ENCODE measurements at places on chromosomes 6 and 20.

- no peak for DNase-seq
Measured at GRCh38 chr6:120129228-120129627, 779.7 kb upstream of the MAN1A1 start.

DNA sequence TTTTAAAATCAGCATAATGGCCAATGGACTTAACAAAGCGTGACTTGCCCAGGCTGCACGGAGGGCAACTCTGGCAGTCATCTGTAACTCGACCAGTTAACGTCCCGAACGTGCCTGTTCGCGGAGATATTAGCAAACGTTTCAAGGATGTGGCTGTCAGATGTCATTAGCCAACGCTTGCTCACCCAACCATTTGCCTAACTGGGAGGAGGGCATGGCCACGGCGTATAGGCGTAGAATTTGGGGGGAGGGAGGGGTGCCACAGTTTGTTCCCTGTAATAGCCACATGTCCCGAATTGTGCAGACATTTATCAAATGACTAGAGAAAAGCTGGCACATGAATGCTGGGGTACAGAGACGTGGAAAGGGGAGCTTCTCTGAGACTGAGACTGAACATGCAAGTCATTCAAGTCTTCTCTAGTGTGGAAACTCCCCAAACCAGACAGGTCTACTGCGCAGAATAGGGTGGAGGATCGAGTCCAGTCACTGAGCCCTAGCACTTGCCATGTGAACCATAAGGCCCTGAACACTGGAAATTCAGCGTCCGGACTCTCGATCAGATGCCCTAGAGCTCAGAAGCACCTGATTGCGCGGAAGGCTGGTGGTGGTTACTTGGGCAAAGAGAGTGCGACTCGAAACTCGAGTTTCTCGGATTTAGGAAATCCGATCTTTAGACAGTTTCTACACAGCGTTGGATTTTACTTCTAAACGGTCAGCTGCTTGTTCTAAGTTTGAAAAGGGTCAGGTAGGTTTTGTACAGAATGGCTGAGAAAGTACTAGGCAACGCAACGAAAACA, 32.6 kb downstream of the TFAP2B start:
- DNase-seq: no peak

DNA sequence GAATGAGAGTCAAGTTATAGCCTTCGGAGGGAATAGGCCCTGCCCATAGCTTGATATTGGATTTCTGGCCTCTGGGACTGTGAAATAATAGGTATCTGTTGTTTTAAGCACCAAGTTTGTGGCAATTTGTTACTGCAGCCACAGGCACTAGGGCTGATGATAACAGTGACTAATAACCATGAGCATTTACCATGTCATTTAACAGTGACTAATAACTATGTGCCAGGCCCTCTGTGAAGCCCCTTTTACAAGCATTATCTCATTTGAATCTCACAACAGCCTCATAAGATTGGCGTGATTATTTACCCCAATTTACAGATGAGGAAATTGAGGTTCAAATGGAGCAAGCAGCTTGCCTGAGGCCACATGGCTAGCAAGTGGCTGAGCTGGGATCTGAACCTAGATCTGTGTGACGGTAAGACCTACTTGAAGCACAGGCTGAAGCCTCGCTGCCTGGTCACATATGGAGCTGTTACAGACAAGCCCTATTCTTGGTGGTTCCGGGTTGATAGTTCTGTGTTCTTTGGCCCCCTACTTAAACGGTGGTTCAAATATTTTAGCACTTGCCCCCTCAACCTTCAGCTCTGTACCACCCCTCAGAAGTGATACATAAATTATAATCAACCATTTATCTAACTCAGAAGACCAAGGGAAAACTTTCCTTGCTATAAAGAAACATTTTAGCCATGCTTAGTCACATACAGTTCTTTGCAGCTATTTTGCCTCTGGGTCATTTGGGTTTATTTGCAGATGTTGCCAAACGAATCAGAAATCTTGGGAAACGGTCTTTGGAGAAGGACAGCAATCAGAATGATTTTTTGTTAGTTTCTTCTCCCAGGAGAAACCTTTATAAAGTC, 98.3 kb downstream of the ELOVL5 start:
- DNase-seq: no peak

- no peak for DNase-seq
Measured at GRCh38 chr20:48632825-48633619, 194.8 kb downstream of the PREX1 start.

- no peak for DNase-seq
Measured at GRCh38 chr6:156864557-156864956, 87.4 kb downstream of the ARID1B start.

DNA sequence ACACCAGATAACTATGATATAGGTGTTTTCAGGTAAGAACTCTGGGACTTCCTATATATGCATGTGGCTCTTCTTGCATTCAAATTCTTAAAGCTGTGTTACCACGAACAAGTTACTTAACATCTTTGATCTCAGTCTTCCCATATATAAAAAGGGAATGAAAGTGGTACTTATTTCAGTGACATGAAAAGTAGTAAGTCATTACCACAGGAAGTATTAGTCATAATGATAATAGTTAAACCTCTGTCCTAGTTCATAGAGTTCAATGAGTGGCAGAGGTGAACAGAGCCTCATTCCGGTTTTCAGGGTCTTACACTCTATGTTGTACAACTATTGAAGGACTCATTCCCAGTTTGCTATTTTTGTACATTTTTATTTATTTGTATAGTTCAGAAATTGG, 237.0 kb downstream of the NKAIN2 start:
- no peak for DNase-seq

GRCh38 chr6:154233383-154233782, 123.2 kb downstream of the IPCEF1 start:
- DNase-seq: no peak

- DNase-seq: no peak
Measured at GRCh38 chr6:25248123-25248522, 31.1 kb upstream of the CARMIL1 start.

DNA sequence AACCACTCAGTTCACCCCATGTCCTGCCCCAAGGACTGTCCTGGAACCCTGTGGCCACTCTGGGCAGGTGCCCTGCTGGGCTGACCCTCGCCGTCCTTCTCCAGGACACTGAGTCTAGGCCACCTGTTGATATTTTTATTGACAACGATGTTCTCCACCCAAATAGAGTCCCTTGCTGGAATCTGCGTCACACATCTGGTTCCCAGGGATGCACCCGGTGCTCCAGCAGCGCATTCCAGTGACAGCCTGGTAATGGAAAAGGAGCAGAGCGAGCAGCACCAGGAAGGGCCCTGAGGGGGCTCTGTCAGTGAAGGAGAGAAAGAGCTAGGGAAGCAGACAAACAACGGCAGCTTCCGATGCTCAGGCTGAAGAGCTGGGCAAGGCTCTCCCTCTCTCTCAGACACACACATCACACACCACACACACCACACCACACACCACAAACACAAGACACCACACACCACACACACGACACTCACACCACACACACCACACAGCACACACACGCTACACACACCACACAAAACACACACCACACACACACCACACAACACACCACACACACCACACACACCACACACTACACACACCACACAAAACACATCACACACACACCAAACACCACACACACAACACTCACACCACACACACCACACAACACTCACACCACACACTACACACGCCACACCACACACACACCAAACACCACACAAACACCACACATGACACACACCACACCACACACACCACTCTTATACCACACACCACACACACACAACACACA, 117.9 kb upstream of the THBS2 start:
- no peak for DNase-seq

GRCh38 chr20:1905009-1905408, 9.8 kb downstream of the SIRPA start:
- DNase-seq: no peak

All from omental fat pad (tissue), 4 donors.